Aorta (tissue), 5 donors: ENCODE measurements at places on chromosomes 2 and 18. TPM values are rescaled to one million over a fixed set of nuclear protein-coding genes. Genes with fewer than 3 reads are reported as not detected.

MAP2 gene
- polyA plus RNA-seq = 21.0 TPM

CNTNAP5 gene
- not detected for polyA plus RNA-seq

PDE1A gene
- polyA plus RNA-seq = 31.9 TPM

RPL31 gene
- polyA plus RNA-seq = 4,480 TPM

GALNT14 gene
- not detected for polyA plus RNA-seq

DNA sequence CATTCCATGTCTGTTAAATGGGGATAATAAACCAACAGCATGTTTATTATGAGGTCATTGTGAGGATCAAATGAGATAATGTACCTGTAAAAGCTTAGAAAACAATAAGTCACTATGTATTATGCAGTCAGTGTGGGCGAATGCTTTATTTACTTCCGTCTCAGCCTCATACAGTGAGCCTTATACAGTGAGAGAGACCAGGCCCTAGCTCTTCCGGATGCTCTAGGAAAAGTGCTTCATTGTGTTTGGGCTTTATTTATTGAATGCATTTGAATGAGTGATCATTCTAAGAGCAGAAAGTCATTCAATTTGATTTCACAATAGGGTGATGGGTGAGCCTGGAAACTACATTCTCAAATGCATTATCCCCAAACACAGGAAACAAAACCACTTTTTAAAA lies 603.9 kb upstream of the FANCL start:
- H3K36me3 ChIP-seq = no peaks in the 10 kb centered on the region
- DNase-seq = no peak
- H3K4me3 ChIP-seq = no peak overlapping the region
- no peaks in the 10 kb centered on the region for H3K4me1 ChIP-seq

GRCh38 chr2:85468096-85468703 lies 49.7 kb downstream of the SH2D6 start:
- H3K4me3 ChIP-seq = no peak overlapping the region
- no peaks in the 10 kb centered on the region for H3K27me3 ChIP-seq
- DNase-seq = no peak
- H3K27ac ChIP-seq = no peak overlapping the region
- no peaks in the 10 kb centered on the region for H3K36me3 ChIP-seq

DNA sequence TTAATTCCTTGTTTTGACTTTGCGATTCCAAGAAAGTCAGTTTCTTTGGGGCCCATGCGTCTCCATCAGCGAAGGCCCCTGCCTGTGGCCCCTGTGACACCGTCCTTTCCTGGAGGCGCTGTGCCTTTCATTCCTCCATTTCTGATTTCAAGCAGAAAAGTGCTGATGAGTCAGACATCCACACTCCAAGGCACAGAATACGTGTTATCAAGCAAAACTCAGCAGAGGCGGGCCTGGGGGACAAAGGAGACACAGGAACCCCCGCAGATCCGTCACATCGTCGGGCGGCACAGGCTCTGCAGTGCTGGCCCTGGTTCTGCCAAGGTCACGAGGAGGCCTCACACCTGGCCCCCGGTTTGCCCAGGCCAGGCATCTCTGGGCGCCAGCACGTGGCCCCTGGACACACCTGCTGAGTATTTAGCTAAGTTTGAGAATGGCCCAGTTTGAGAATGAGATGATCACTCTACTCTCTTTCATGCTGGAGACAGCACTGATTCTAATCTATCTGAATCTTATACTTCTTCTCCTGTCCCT lies 7.2 kb upstream of the SALL3 start:
- no peaks in the 10 kb centered on the region for H3K36me3 ChIP-seq
- H3K4me1 ChIP-seq = no peaks in the 10 kb centered on the region
- no peak for DNase-seq

GRCh38 chr2:21779786-21780185 lies 656.0 kb downstream of the TDRD15 start:
- H3K27me3 ChIP-seq = no peaks in the 10 kb centered on the region
- no peak overlapping the region for H3K27ac ChIP-seq
- H3K4me3 ChIP-seq = no peak overlapping the region
- no peaks in the 10 kb centered on the region for H3K36me3 ChIP-seq
- no peak for DNase-seq

GRCh38 chr2:37570773-37571586 lies 100.5 kb downstream of the CDC42EP3 start:
- no peak overlapping the region for H3K4me3 ChIP-seq
- no peaks in the 10 kb centered on the region for H3K27me3 ChIP-seq
- DNase-seq = peak; percentile 76
- H3K27ac ChIP-seq = no peak overlapping the region
- no peaks in the 10 kb centered on the region for H3K36me3 ChIP-seq
- no peaks in the 10 kb centered on the region for H3K4me1 ChIP-seq

GRCh38 chr2:15242936-15243461 lies 318.1 kb downstream of the NBAS start:
- no peaks in the 10 kb centered on the region for H3K4me1 ChIP-seq
- H3K27me3 ChIP-seq = no peaks in the 10 kb centered on the region
- H3K4me3 ChIP-seq = no peak overlapping the region
- H3K36me3 ChIP-seq = no peaks in the 10 kb centered on the region
- no peak for DNase-seq

DNA sequence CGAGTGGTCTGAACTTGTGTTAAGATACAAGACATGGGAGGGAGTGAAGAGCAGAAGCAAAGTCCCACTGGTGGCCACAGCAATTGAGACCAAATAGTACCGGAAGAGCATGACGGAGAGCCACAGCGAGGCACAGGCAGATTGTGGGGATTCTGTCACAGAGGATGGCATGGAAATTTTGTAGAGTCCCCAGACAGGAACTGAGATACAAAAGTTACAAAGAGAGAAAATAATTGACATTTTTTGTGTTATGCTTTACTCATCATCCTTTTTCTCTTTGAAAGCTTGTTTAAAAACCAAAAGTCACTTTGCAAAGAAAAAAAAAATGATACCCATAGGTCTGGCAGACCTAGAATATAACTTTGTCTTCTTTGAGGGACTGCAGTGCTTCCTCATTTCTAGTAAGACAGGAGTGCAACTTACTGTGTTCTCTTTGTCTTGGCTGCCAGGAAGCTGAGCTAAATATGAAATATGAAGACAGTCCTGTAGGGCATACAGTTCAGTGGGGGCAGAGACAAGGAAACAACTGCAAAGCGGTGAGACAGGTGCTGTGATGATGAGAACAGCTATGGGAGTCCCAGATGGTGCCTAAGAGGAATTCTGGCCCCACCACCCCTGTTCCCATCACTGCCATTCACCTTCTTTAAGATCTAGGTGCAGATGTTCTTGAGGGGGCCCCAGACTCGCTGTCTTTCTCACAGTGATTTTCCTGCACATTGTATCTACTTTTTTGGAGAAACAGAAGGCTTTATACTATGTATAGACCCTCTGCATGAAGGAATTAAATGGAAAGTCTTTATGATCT lies 5.2 kb downstream of the ARHGAP25 start:
- DNase-seq = no peak
- H3K36me3 ChIP-seq = no peaks in the 10 kb centered on the region
- no peak overlapping the region for H3K27ac ChIP-seq
- H3K4me1 ChIP-seq = no peaks in the 10 kb centered on the region

DNA sequence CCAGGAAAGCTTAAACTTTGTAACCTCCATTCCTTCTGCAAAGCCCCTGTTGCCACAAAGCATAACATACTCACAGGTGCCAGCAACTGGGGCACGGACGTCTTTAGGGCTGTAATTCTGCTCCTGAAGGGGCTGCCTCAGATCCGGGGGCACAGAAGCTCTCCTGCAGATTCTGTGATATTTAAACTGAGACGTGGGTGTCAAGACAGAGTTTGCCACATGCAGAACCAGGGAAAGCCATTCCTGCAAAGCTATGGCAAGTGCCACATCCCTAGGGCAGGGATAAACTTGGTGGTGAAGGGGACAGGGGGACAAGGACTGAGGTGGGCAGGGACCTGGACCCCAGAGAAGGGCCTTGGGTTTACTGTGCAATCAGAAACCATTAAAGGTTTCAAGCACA lies 247.2 kb downstream of the EIPR1 start:
- H3K27me3 ChIP-seq = no peaks in the 10 kb centered on the region
- no peak overlapping the region for H3K27ac ChIP-seq
- no peak for DNase-seq
- H3K4me1 ChIP-seq = no peaks in the 10 kb centered on the region

- H3K4me3 ChIP-seq = no peak overlapping the region
- H3K27ac ChIP-seq = no peak overlapping the region
Measured at GRCh38 chr2:75431763-75432162, 129.0 kb downstream of the EVA1A start.

GRCh38 chr2:145652571-145653545 lies 1132.9 kb upstream of the ZEB2 start:
- H3K4me3 ChIP-seq = no peak overlapping the region
- no peaks in the 10 kb centered on the region for H3K4me1 ChIP-seq
